HuH-7.5 (cell line): ENCODE measurements at places on chromosomes 6 and 20.

DNA sequence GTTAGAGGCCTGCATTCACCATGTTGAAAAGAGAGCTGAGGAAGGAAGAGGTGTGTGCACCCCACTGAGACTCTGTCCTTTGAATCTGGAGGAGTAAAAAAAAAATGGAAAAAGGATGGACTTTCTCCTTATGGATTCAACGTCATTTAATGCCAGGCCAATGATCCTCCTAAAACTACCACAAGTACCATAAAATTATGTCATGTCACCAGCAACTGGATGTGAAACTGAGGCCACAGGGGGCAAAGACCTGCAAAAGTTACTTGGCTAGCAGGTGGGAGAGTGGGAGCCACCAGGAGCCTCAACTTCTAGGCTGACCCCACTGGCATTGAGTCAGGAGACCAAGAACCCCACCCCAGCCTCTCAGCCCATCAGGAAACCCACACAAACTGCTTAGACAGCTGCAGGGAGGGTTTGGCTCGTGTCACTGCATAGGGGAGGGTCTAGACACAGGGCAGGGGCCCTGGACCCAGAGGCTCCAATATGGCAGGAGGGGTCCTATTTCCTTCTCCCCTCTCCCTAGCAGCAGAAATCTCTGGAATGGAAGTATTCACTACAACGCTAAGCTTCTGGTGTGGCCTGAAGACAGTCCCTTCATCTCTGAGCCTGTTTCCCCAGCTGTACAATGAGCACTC, 11.0 kb downstream of the PCK1 start:
- no peak for DNase-seq

DNA sequence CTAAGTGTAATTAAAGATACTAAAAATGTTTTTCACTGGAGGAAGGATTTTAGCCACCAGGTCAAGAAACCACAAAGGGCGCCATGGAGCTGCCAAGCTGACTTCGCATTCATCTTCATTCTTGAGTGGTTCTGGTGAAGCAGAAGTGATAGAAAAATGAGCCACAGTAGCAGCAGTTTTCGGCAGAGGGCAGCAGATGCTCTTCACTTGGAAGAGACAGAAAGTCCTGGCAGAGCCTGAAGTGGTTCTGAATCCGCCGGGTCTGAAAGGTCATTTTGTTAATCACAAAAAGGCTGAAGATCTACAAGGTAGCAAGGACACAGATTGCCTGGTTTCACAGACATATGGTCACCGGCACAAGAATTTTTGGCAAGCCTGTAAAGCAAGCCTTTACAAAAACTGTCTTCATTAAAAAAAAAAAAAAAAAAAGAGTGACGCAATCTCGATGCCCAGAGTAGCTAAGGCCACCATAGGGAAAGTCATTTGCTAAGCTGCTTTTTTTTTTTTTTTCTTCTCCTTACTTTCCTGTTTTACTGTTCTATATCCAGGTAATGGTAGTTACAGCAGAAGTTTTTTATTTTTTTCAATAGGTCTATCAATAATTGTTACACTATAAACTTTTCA, 345.1 kb upstream of the AGPAT4 start:
- no peak for DNase-seq

DNA sequence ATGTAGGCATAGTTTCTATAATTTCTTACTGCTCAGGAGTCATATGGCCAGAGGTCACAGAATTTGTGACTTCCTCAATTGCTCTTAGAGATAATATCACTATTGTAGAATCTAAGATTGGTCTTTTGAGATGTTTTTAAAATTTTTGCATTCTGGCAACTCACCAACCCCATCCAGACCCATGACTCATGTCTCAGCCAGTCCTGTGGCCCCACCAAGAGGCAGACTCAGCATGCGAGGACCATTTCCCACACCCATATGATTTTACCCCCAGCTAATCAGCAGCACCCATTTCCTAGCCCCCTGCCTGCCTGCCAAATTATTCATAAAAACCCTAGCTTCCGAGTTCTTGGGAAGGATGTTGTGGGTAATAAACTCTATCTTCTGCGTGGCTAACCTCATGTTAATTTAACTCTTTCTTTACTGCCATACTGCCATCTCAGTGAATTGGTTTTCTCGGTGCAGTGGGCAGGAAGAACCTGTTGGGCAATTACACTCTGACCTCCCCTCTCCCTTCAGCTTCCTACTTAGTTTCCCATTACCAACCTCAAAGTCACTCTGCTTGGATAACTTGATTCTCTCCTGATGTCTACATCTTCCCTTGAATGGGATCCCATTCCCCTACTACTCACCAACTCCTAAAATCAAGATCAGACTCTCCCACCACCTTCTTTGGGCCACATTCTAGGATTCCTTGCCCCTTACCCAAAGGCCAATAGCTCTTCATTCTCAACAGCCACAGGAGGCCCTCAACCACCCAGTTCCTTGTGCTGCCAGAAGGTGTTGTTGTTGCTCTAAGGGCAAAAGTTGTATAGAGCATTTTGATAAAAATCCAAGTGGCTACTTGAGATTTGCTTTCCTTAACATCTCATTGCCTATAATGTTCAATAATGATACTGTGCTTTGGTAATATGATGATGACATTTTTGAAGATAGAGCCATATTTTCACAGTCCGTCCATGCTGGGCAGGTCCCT, 16.2 kb upstream of the IYD start:
- no peak for DNase-seq

DNA sequence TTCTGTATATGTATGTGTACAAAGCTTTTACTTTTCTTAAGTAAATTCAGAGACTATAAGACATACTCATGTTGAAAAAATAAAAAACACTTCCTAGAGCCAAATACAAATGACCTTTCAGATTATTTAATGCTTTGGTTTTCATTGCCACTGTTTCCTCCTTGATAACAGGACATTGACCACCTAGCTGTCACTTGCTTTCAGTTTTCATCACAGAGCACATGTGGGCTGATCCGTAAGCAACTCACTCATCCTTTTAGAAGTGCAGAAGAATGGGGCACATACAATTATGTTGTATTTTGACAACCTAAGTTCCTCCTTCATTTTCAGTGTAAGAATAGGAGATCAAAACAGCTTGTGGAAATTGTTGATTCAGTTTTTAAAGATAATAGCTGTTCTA, 6.2 kb downstream of the ZBTB2 start:
- DNase-seq = no peak

DNA sequence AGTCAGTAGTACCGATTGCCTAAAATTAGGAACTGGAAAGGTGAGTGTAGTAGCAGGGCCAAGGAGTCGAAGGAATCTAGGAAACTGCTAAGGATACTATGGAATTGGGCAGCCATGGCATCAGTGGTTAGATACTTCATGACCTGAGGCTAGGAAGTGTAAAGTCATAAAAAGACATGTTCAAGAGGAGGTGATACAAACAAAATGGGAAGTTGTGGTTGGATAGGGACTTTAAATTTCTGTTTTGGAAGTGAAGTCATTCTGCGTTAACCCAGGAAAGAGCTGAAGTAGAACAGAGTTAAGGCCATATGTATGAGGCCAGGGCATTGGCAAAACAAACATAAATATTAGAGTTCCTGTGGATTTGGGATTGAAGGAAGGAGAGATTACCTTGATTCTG, 88.6 kb upstream of the TMEM181 start:
- no peak for DNase-seq

DNA sequence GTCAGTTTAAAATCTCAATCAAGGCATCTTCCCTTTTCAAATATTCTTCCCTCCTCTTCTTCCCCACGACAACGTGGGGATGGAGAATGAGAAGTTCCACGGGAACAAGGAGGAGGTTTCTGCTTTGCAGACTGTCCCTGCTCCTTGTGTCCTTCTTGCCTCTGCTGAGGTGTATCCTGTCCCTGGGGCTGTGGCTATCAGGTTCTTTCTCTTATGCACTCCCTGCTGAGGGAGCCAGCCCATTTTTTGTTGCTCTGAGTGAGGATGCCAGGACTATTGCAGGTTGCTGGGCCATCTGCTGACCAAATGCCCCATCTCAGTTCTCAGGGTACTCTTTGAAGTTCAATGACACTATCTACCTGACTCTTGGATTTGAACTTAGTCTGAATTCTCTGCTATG, 533.6 kb downstream of the RNF144B start:
- no peak for DNase-seq

DNA sequence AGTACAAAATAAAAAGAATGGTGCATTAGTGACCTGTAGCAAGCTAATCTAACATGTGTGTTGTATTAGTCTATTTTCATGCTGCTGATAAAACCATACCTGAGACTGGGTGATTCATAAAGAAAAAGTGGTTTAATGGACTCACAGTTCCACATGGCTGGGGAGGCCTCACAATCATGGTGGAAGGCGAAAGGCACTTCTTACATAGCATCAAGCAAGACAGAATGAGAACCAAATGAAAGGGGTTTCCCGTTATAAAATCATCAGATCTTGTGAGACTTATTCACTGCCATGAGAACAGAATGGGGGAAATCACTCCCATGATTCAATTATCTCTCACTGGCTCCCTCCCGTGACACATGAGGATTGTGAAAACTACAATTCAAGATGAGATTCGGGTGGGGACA, 45.4 kb upstream of the AIG1 start:
- DNase-seq = no peak

DNA sequence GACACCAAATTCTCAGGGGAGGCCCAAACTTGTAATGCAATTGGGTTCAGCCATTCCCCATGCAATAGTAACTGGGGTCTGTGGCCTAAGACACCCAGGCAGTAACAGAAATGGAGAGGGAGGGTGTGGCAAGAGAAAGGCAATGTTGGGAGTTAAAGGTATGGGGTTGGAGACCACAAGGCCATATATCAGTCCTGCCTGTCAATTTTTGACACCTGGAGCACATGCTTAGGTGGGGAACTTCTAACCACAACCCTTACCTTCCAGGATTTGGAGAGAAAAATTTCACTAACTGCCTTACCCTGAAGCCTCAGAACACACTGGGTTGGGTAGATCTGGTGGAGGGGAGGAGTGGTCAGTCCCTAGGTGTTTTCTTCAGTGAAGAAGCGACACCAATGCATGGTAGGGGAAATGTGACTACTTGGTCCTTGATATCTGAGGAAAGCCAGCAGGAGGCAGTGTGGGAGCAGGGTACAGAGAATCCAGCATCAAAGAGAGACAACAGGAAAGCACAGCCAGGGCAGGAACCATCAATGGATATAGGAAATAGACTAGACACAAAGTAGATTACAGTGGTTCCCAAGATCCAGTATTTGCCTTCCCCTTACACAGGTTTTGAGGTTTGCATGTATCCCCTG, 6.8 kb upstream of the USP49 start:
- no peak for DNase-seq

GRCh38 chr6:159762681-159763293, 942 bp downstream of the ACAT2 start:
- peak; percentile 36 for DNase-seq
